Neural cell (in vitro differentiated cells): ENCODE measurements at places on chromosomes 5 and 9. TPM values are rescaled to one million over a fixed set of nuclear protein-coding genes. Genes with fewer than 3 reads are reported as not detected.

The GABRA6 gene
- polyA plus RNA-seq, result 2.2 and 3.9 TPM in 2 replicates

The LMAN2 gene
- 155 and 156 TPM in 2 replicates for polyA plus RNA-seq

The CDH9 gene
- polyA plus RNA-seq, result 1.7 and 3.4 TPM in 2 replicates

The PTAR1 gene
- 17.7 and 21.7 TPM in 2 replicates for polyA plus RNA-seq

The SUB1 gene
- 927 and 1,107 TPM in 2 replicates for polyA plus RNA-seq

The CAMK4 gene
- 15.6 and 16.6 TPM in 2 replicates for polyA plus RNA-seq

The AQP3 gene
- 0.76 TPM in 1 of 2 replicates, not detected in the other for polyA plus RNA-seq
